Mammary epithelial cell (primary cell): ENCODE measurements at places on chromosomes 2 and 18. TPM values are rescaled to one million over a fixed set of nuclear protein-coding genes. Genes with fewer than 3 reads are reported as not detected.

Gene NT5C1B
- total RNA-seq: not detected in 2 replicates

Gene TRIM43
- total RNA-seq: not detected

Gene DDX18
- 69.7 and 74.3 TPM in 2 replicates for total RNA-seq

Gene SRD5A2
- total RNA-seq: 0.08 TPM in 1 of 2 replicates, not detected in the other

Gene DAPL1
- total RNA-seq: 1.2 TPM

GRCh38 chr2:194004590-194005206, 1652.3 kb upstream of the SLC39A10 start:
- no peak for DNase-seq

GRCh38 chr18:23580677-23581367, 5.5 kb downstream of the NPC1 start:
- DNase-seq: no peak

DNA sequence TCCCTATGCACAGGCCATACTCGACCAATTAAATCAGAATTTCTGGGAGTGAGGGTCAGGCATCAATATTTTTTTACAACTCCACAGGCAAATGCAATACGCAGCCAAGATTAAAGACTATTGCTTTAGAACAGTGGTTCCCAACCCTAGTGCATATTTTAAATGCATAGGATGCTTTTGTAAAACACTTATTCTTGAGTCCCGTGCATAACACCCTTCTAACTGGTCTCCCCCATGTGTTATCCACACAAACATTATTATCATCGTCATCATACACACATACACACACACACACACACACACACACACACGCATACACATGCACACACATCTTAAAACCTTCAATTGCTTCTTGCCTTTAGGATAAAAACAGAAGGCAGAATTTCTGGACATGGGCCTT, 145.0 kb upstream of the PELI1 start:
- no peak for DNase-seq

DNA sequence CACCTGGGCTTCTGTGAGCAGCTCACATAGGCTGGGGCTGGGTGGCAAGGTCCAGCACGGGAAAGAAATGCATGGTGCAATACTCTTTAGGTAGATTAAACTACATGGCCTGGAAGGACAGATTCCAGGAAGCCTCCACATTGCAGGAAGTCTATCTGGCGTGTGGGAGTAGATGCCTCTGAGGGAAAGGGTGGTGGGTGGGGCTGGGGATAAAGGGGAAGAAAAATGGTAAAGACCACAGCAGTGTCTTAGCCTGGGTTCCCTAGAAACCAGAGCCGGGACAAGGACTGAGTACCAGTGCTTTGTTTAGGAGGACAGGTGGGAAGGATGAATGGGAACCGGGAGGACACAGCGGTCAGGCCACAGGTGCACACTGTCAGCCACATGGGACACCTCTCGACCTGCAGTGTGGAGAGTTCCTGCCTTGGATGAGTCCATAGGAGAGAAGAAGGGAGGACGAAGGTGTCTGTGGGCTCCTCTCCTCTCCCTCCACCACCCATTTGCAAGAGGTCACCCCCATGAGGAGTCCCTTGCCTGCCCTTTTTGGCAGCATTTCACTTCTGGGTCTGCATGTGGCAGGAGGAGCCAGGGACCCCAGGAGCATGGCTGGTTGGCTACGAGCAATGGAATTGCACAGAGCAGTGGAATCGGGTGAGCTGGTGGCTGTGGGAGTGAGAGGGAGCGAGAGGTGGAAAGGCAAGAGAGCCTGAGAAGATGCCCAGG, 91.5 kb upstream of the HS6ST1 start:
- DNase-seq: no peak

DNA sequence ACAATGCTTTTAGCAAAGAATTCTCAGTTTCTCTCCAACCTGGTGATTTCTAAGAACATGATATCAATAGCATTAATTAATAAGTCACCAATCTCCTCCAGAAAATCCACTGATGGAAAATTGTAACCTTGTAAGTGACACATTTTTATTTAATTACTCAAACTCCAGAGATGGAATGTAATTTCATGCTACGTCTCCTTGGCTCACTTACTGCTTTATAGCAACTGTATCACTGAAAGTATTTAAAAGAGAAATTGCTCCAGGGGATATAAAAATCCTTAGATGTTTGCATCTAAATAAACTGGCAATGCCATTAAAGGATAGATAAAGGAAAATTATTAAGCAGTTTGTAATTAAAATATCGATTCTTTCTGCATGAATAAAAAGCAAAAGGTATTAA, 325.4 kb downstream of the TSN start:
- DNase-seq: no peak

GRCh38 chr2:106105151-106105922, 88.8 kb downstream of the UXS1 start:
- DNase-seq: no peak

DNA sequence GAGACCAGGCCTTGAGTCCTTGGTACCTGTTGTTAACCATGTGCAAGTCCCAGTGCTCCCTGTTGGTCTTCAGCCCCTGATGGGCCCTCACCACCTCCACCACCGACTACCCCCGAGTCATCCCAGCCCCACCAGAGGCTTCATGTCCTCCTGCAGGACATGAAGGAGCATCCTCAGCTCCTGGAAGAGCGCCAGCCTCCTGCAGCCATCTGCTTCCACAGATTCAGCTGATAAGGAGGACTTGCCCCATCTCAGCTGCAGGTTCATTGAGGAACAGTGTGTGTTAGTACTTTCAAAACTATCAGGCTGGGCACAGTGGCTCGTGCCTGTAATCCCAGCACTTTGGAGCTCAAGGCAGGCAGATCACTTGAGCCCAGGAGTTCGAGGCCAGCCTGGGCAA, 151.9 kb downstream of the ATP9B start:
- DNase-seq: no peak

- no peak for DNase-seq
These were observed 59.4 kb downstream of the NPAS2 start for GRCh38 chr2:100879296-100879695.

- DNase-seq: peak; percentile 26
These were observed 43.5 kb downstream of the ASAP2 start for GRCh38 chr2:9250091-9250490.

DNA sequence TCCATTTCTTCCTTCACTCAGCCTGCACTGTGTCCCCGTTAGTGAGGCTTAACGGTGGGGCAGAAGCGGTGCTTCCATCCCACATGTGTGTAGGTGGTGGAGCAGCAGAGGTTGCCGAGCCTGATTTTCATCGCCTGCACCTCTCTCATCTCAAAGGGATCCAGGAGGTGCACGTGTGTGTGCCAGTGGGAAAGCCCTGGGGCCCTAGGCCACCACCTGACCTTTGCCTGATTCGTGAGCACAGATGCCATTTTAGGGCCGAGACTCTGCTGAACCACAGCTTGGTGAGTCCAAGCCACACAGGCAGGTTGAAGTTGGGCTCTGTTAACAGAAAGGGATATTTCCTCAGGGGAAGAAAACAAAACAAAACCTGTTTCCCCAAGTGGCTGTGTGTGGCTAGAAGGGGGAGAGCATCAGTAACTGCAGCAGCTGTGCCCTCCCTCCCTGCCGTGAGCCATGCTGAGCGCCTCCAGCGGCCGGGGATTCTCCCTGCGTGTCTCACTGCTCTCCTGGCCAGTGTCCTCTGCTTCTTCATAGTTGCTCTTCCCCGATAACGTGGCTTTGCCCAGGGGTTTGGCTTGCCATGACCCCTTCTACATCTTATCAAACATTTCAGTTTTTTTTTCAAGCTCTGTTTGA, 81.5 kb downstream of the MAPRE2 start:
- no peak for DNase-seq

DNA sequence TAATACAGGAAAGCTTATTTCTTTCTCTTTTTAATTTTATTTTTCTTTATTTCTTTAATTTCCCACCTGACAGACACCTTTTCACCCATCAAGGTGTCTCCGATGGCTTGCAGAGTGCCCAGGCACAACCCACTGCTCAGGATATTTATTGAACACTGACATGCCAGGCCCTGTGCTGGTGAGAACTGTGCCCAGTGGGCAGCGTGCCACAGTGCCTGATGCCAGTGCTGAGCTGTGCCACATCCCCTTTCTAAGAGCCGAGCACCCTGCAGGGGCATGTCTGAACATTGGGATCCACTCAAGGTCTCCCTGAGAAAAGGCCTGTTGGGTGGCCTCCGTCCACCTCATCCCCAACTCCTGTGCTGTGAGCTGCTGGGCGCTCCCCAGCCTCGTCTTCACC, 158.6 kb upstream of the RAB6C start:
- DNase-seq: no peak

DNA sequence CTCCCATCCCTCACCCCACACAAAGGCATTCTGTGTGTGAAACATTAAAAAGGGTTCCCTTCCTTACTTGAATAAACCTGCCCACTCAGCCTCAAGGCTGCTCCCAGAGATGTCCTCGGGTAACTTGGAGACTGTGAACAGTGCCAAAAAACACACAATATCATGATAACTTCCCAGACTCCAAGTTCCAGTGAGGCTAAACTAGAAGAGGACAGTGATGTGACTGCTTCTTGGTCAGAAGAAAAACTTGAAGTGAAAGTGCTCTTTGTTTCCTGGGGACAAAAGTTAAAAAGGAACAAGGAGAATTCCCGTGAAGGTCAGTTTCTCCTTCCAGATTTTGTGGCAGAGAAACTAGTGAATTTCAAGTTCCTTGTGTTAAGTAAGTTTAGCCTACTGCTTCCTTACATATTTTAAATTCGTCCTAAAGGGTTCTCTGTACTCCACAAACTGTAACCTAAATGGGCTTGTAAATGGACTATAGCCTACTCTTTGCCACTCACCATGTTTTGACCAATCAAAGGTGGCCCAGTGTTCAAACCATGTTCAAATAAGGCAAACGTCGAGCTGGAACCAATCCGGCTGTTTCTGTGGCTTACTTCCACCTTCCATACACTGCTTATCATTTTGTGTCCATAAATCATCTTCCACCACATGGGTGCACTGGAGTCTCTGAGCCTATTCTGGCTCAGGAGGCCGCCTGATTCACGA, 20.4 kb downstream of the TPRKB start:
- DNase-seq: no peak

DNA sequence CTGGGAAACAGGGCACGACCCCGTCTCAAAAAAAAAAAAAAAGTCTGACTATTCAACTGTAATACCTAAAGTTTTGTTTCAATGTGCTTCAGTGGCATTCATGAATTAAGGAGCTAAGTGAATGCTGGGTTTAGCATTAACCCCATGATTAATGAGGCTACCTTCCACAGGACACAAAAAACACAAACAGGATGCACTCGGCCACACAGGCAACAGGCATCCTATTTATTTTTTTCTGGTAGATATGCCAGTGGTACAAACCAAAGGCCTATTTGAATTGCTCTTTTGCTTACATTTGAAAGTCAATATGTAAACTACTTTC, 48.3 kb downstream of the CDH2 start:
- DNase-seq: no peak

DNA sequence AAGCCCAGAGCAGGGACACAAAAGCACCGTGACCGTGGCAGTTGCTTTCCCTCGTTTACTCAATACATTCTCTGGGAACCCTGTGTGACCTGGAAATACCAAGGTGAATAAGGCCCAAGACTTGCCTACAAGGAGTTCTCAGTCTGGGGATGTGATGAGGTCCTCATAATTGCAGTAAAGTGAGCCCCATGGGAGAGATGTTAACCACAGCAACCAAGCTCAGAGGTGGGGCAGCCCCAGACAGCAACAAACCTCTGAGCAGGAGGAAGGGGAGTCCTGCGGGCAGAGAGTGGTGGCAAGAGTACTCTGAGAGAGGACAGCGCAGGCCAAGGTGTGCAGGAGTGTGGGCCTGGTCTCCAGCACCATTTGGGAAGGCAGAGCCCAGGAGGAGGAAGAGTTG, 91.6 kb downstream of the TTC32 start:
- DNase-seq: no peak
